ENCODE measurements at places on chromosomes 2 and 18. TPM values are rescaled to one million over a fixed set of nuclear protein-coding genes. Genes with fewer than 3 reads are reported as not detected.

Gene UXS1
- 33.5 TPM for total RNA-seq

DNA sequence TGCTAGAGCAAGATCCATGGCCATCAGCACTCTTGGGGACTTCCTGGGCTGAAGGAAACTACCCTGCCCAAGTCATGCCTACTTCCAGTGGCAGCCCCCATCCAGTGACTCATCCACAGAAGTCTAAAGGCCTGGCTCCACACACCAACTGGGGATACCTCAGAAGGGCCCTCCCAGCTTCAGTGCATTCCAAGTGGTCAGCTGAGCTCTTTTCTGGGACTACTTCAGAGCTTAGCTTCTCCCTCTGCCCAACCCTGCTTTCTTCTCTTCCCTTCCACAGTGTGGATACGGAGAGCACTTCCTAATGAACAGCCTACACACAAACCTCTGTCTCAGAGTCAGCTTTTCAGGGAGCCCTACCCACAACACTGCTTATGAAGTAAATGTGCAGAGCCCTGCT, 66.5 kb downstream of the CLHC1 start:
- no peak overlapping the region for H3K27ac ChIP-seq
- DNase-seq, result no peak

Gene ITGA4
- total RNA-seq, result 1.8 TPM

GRCh38 chr2:9152975-9153642, 53.5 kb upstream of the ASAP2 start:
- H3K36me3 ChIP-seq, result no peaks in the 10 kb centered on the region
- peaks cover 8% of the 10 kb centered on the region for H3K4me1 ChIP-seq
- H3K27ac ChIP-seq, result no peak overlapping the region
- H3K4me3 ChIP-seq, result no peak overlapping the region

GRCh38 chr2:233435436-233436190, 81.3 kb downstream of the DGKD start:
- peaks cover 53% of the 10 kb centered on the region for H3K36me3 ChIP-seq
- peaks cover 32% of the 10 kb centered on the region for H3K4me1 ChIP-seq
- DNase-seq, result no peak
- no peak overlapping the region for H3K4me3 ChIP-seq
- no peak overlapping the region for H3K27ac ChIP-seq

GRCh38 chr2:138475277-138475776, 26.2 kb upstream of the SPOPL start:
- no peaks in the 10 kb centered on the region for H3K36me3 ChIP-seq
- no peak overlapping the region for H3K27ac ChIP-seq
- DNase-seq, result no peak
- H3K4me1 ChIP-seq, result no peaks in the 10 kb centered on the region

Gene TRIM43
- not detected for total RNA-seq

DNA sequence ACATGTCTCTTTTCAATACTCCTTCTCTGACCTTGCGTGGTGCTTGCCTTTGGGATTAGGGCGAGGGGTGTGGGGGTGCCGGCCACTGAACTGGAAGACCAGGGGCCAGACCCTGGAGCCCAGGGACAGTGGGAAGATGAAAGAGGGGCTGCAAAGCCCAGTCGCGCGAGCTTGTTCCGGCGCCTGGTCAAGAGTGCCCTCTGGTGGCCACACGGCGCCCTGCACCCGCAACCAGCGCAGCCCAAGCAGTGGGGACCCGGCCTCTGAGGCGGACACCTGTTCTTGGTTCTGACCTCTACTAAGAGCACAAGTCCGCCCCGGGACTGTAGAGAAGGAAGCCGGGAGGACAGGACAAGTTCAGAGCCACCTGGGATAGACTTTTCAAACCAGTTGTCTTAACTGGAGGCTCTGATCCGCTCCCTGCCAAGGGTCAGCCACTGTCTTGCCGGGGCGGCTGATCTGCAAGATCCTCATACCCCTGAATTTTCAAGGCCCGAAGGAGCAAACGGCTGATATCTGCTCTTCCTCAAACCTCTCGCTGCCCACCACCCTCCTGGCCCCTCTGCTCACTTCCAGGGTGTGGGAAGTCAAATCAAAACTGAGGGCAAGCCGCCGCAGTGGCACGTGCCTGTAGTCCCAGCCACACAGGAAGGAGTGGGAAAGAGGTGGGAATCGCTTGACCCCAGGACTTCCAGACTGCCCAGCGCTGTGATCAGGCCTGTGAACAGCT, 14.9 kb upstream of the MSH6 start:
- H3K4me1 ChIP-seq, result no peaks in the 10 kb centered on the region
- H3K4me3 ChIP-seq, result no peak overlapping the region
- no peak overlapping the region for H3K27ac ChIP-seq
- DNase-seq, result peak; percentile 72
- H3K36me3 ChIP-seq, result no peaks in the 10 kb centered on the region

DNA sequence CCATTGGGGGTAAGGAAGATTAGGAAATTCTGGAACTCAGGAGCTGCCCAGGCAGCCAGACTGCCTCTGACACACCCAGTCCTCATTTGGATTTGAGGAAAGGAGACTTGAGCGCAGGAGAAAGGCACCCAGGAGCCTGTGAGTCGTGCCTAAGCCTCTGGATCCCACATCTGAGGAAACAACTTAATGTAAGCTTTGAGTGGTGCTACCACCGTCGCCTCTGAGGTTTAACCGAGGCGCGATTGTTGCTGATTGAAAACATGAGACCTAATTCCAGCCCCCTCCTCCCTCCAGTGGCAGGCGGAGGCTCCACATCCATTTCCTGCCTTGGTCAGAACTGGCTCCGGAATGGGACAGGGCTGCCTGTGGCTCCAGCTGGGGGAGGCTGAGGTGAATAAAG, 176.7 kb upstream of the PKDCC start:
- H3K4me1 ChIP-seq, result no peaks in the 10 kb centered on the region
- DNase-seq, result no peak
- H3K27me3 ChIP-seq, result no peaks in the 10 kb centered on the region

DNA sequence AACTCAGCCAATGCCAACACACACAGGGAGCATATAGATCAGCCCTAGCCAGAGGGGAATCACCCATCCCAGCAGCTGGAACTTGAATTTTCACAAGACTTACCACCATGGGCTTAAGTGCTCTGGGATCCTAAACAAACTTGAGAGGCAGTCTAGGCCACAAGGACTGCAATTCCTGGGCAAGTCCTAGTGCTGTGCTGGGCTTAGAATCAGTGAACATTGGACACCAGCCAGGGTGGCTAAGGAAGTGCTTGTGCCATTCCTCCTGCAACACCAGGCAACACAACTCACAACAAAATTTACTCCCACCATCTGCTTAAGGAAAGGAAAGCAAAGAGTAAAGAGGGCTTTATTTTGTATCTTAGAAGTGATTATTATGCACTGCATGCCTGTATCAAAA, 38.9 kb downstream of the SRD5A2 start:
- H3K27ac ChIP-seq, result no peak overlapping the region
- no peaks in the 10 kb centered on the region for H3K27me3 ChIP-seq
- H3K4me3 ChIP-seq, result no peak overlapping the region
- H3K36me3 ChIP-seq, result no peaks in the 10 kb centered on the region

DNA sequence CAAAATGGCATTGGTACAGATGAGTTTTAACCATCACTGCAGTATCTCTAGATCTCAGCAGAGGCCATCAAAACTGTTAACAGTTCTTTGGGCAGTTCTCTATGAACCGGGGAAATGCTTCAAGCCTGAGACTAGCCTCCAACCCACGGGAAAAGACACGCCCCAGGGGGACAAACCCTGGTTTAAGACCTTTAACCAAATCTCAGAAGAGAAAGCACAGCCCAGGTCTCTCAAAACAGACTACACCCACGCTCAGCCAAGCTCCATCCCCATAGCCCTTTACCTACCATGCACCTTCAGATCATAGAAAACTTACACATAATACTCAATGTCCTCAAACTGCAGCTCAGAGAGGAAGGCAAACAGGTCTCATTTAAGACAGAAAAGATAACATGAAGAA, 78.3 kb downstream of the TMEM163 start:
- H3K27me3 ChIP-seq, result no peaks in the 10 kb centered on the region
- H3K36me3 ChIP-seq, result no peaks in the 10 kb centered on the region
- no peaks in the 10 kb centered on the region for H3K4me1 ChIP-seq
- no peak overlapping the region for H3K4me3 ChIP-seq

GRCh38 chr18:6311456-6312215, 103.1 kb downstream of the L3MBTL4 start:
- no peak for DNase-seq
- no peaks in the 10 kb centered on the region for H3K27me3 ChIP-seq
- no peak overlapping the region for H3K27ac ChIP-seq
- peaks cover 6% of the 10 kb centered on the region for H3K4me1 ChIP-seq
- peaks cover 5% of the 10 kb centered on the region for H3K36me3 ChIP-seq

Gene EN1
- not detected for total RNA-seq

DNA sequence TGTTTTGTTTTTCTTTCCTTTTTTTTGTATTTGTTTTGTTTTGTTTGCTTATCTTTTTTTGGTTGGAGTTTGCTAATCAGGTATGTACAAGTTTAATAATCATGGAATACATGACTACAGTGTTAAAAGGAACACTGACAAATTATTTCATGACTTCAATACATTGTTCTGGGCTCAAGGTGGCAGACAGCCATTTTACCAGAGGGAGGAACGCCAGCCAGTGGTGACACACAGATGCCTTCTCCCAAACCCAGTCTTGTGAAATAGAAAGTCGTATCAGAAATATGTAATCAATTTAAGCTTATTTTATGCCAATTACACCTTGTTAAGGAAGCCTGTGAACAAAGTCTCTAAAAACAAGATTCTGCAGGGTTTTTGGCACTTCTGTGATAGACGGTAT, 264.0 kb upstream of the EPHA4 start:
- H3K27me3 ChIP-seq, result no peaks in the 10 kb centered on the region
- H3K4me3 ChIP-seq, result no peak overlapping the region
- no peaks in the 10 kb centered on the region for H3K4me1 ChIP-seq
- no peak for DNase-seq
- H3K36me3 ChIP-seq, result no peaks in the 10 kb centered on the region

GRCh38 chr2:164917296-164917903, 37.9 kb downstream of the SLC38A11 start:
- no peak overlapping the region for H3K27ac ChIP-seq
- peaks cover 13% of the 10 kb centered on the region for H3K4me1 ChIP-seq
- no peaks in the 10 kb centered on the region for H3K27me3 ChIP-seq
- no peak for DNase-seq
- no peaks in the 10 kb centered on the region for H3K36me3 ChIP-seq

DNA sequence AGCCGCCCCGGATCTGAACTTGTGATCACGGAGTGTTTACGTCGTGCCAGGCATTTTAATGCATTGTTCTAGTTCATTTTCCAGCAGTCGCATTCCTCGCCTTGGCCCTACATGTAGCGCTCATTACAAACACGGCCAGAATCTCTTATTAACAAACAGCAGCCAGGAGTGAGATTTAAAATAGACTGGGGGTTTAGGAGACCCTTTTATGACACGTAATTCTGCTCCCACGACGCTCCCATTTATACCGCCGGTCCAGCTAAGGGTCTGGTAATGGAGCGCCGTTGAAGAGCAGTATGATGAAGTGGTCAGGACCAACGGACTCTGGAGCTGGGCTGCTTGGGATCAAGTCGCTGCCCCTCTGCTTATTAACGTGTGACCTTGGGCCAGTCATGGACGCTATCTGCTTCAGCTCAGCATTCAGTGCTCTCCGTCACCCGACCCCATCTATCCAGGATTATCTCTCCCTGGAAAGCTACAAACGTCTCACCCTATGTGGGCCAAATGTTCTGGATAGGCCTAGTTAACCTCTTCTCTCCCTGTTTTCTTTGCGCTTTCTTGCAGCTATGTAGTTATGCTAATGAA, 745 bp downstream of the MSH2 start:
- no peak for DNase-seq
- no peaks in the 10 kb centered on the region for H3K36me3 ChIP-seq
- H3K27me3 ChIP-seq, result no peaks in the 10 kb centered on the region
- H3K27ac ChIP-seq, result no peak overlapping the region
- peak overlapping the region; percentile 85 for H3K4me3 ChIP-seq

GRCh38 chr2:47867205-47867604, 39.1 kb downstream of the FBXO11 start:
- H3K27me3 ChIP-seq, result no peaks in the 10 kb centered on the region
- peak overlapping the region; percentile 32 for H3K27ac ChIP-seq
- H3K36me3 ChIP-seq, result no peaks in the 10 kb centered on the region
- DNase-seq, result no peak
- no peak overlapping the region for H3K4me3 ChIP-seq

GRCh38 chr2:50955081-50955480, 76.9 kb downstream of the NRXN1 start:
- H3K27me3 ChIP-seq, result no peaks in the 10 kb centered on the region
- H3K36me3 ChIP-seq, result no peaks in the 10 kb centered on the region
- H3K27ac ChIP-seq, result no peak overlapping the region
- H3K4me1 ChIP-seq, result no peaks in the 10 kb centered on the region
- DNase-seq, result no peak
- H3K4me3 ChIP-seq, result no peak overlapping the region

Gene PARD6G
- total RNA-seq, result 1.9 TPM

DNA sequence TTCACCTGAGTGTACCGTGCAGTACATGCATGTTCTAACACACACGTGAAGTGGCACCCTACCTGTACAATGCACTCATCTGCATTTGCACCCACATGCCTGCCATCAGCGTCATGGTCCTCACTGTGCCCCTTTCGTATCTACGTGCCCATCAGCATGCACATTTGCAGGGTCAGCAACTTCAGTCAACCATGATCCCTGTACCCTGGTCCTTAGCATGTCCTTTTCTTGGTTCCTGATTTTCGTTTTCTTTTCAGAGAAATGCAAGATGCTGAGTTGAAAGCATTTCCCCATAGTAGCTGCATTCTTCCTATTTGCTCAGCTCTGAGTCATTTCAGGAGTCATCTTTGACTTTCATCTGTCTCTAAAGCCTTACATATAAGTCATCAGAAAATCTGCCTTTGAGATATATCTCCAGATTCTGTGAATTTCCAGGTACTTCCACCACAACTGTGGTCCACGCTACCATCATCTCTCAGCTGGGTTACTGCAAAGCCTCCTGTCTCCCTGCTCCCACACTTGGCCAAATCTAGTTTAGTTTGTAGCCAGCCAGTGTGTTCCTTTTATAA, 14.7 kb upstream of the PUM2 start:
- no peaks in the 10 kb centered on the region for H3K36me3 ChIP-seq
- H3K4me1 ChIP-seq, result no peaks in the 10 kb centered on the region
- DNase-seq, result no peak
- H3K27me3 ChIP-seq, result no peaks in the 10 kb centered on the region
- H3K4me3 ChIP-seq, result no peak overlapping the region
- H3K27ac ChIP-seq, result no peak overlapping the region
